ENCODE measurements at places on chromosomes 13 and 19.

DNA sequence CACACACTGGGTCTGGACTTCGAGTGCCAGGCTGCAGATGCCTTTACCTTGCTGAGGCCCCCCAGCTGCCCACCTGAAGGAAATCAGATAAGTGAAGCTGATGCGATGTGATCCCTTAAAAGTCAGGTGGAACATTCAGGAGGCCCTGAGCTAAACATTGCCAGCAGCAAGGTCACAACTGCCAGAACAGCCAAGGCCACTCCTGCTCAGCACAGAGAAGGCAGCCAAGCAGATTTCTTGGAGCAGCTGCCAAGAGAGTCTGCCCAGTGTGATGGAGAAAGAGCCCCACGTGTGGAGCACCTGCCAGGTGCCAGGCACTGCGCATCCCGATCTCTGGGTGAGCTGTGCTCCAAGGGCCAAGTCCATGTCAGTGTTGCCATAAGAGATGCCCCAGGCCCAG lies 20.6 kb upstream of the UQCRFS1 start:
- no peak for DNase-seq

DNA sequence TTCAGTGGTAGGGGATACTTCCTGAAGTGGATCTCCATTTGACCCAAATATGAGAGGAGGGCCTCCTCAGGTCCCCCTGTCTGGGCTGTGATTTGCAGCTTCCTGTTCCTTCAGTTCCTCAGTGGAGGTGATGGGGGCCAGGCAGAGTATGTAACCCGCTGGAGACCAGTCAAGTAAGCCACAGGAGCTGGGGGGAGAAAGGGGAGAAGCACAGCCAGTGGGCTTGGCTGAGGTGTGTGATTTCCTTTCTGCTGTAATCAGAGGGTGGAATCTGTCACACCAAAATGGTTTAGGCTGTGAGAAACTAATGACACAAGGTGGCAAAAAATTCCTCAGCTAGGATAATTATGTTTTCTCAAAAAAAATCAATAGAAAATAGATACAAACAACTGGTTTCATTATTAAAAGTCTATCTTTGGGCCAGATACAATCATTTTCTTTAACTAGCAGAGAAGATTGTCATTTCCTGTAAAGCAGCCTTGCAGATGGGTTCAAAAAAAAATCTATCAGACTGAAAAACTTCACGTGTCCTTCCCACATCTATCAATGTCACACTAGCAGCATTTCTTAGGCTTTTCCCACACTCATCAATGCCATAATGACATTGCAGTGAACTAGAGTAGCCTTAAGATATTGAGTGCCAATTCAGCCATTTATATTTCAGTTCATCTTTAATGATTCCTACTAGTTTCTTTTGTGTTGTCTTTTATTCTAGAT lies 1660.3 kb downstream of the EFNB2 start:
- peak; percentile 1 for DNase-seq

- DNase-seq: no peak
Measured at GRCh38 chr13:23965346-23965745, 68.0 kb upstream of the C1QTNF9B start.

DNA sequence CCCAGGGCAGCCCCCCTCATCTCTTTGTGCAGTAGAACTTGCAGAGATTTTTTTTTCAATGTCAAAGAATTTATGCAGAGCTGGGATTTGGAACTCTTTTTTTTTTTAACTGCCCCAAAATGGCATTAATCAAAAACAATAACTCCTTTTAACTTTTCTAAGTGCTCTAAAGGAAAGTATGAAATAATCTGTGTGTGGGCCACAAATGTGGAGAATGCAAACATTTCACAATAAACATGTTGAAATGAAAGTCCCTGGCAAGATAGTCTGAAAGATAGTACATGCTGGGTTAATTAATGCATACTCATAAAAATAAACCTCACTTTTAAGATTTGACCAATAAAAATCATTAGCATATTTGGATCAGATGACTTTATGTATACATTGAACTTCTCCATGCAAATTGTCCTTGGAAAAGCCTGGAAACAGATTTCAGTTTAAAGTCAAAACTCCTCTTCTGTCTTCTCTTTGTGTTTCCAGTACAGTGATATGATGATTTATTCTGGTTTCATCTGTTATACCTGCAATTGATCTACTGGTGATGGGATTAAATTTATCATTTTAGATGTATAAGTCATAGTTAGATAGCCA lies 30.5 kb upstream of the ZNF536 start:
- no peak for DNase-seq

GRCh38 chr13:67390462-67391086 lies 160.4 kb upstream of the PCDH9 start:
- DNase-seq: no peak

- DNase-seq: no peak
Measured at GRCh38 chr13:74048756-74049155, 85.4 kb downstream of the KLF12 start.

DNA sequence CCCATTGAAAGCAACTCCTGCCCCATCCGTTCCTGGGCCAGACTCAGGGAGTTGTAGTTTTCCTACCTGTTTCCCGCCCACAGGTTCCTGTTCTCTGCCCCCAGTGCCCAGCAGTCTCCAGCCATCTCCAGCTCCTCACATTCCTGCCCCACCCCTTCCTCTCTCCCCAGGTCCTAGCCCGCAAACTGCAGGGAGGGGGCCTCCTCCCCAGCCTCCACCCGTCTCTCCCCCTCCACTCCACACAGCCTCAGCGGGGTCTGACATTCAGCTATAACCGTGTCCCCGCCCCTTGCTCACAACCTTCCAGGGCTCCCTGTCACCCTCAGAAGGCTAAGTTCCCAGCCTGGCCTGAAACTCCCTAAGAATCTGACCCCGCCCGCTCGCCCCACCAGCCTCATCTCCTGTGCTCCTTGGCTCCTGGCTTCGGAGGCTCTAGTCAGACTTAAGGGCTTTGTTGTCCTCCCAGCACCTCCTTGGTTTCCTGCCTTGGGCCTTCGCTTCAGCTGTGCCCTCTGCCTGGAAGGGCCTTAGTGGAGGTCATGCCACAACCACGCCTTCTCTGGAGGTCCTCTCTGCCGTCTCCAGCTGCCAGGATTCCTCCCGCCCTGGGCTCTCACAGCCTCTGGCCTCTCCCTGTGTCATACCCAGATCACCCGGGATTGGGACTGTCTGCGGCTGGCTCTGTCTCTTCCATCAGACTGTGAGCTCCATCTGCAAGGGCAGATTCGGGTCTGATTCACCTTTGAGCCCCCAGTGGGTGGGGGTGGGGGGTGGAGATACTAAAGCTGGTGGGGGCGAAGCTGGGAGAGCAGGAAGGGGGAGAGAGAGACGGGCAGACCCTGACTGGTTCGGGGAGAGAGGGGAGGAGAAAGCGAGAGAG lies 5.1 kb upstream of the SPACA6 start:
- no peak for DNase-seq

DNA sequence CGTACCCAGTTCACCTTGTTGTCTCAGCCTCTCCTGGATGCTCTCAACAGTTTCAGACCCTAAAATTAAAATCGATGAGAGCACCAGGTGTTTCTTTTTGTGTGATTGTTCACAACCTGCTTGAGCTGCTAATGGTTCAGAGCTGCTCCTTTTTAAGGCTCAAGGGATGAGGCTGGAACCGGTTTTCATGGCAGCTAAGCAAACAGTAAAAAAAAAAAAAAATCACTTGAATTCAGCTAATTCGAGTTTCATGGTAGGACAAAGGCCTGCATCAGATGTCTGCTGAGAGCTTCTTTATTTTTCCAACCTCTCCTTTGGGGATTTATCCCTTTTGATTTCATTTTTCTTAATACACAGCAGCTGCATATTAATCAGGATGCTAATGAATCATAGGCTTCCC lies 6.5 kb downstream of the SYCE2 start:
- DNase-seq: no peak

GRCh38 chr13:24276306-24276705 lies 33.1 kb upstream of the C1QTNF9 start:
- DNase-seq: no peak

DNA sequence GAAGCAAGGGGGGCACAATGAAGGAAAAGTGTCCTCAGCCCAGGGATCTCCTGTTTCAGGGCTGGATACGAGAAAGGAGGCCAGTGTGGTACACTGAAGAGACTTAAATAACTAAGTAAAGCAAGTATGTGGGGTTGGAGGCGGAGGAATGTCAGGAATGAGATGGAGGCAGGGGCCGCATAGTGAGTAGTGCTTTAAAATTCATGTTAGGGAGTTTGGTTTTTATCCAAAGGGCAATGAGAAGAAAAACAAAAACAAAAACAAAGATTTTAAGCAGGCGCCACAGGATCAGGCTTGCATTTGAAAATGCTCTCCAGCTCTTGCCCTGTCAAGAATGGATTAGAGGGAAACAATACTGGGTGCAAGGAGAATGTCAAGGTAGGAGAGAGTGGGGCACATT lies 273.4 kb downstream of the DCLK1 start:
- DNase-seq: no peak

DNA sequence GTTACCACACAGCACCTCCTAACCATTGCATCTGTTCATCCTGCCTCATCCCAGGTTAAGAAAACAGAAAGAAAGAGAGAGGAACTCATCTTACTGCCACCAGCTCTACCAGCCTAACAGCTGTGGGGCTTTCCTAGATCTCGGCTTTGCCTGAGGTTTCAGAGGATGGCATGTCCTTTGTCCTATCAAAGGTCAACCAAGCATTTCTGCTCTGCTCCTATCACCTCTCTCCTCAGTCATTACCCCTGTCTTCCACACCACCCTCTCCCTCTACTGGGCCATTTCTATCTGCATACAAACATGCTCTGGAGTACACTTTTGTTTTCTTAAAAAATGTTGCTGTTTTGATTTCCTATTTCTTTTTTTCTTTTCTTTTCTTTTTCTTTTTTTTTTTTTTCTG lies 393.3 kb downstream of the IRS2 start:
- no peak for DNase-seq

DNA sequence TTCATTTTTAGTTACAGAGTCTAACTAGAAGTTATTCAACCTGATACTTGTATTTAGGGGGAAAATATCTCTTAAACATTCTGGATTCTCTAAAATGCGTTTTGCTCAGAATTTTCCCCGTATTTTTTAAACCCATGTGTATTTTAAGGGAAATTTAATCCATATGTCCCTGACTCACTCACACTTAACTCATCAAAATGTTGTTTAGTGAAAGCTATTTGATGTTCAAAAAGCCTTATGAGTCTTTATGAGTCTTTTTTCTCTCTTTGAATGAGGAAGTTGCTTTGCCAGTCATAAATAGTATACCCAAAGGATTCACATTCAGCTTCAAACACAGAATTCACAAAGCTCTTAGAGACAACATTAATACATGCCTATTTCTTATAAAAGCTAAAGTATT lies 16.4 kb downstream of the MAB21L1 start:
- DNase-seq: no peak

GRCh38 chr19:35585848-35586247 lies at the start of gene PMIS2:
PMIS2 (plus strand) TSS chr19:35586173; CDS start chr19:35586260, 87 bp downstream.
- DNase-seq: no peak

- DNase-seq: no peak
Measured at GRCh38 chr19:40744554-40745401, 5.5 kb downstream of the ACTMAP start.

- DNase-seq: no peak
Measured at GRCh38 chr13:101876951-101877350, 424.5 kb downstream of the ITGBL1 start.

- no peak for DNase-seq
Measured at GRCh38 chr19:28168557-28168956, 1044.4 kb downstream of the UQCRFS1 start.

DNA sequence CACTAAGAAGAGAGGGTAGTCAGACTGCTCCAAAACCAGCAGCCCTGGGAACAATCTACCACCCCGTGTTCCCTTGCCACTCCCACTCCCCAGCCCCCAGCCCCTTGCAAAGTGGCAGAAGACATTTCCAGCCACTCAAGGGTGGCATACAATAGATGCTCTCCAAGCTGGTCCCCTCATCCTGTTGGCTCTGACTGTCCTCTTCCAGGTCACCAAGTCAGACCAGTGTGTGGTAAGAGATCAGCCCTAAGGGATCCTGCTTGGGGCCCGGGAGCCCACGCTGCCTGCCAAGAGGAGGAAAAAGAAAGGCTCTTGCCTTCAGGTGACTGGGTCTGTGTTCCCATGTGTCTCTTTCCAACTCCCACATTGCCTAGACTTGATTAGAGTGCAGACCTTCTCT lies 25.0 kb downstream of the SERP2 start:
- DNase-seq: no peak

DNA sequence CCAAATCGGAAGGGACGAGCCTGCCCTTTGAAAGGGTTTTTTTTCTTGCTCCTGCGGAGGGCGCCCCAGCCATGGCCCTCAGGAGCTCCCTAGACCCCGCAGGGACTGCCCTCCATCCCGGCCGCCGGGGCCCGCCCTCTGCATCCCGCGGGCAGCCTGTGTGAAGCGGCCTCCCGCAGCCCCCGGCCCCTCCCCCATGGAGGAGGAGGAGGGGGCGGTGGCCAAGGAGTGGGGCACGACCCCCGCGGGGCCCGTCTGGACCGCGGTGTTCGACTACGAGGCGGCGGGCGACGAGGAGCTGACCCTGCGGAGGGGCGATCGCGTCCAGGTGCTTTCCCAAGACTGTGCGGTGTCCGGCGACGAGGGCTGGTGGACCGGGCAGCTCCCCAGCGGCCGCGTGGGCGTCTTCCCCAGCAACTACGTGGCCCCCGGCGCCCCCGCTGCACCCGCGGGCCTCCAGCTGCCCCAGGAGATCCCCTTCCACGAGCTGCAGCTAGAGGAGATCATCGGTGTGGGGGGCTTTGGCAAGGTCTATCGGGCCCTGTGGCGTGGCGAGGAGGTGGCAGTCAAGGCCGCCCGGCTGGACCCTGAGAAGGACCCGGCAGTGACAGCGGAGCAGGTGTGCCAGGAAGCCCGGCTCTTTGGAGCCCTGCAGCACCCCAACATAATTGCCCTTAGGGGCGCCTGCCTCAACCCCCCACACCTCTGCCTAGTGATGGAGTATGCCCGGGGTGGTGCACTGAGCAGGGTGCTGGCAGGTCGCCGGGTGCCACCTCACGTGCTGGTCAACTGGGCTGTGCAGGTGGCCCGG lies 815 bp downstream of the MAP3K10 start:
- DNase-seq: no peak

GRCh38 chr13:40468227-40468838 lies 198.1 kb downstream of the FOXO1 start:
- DNase-seq: no peak

DNA sequence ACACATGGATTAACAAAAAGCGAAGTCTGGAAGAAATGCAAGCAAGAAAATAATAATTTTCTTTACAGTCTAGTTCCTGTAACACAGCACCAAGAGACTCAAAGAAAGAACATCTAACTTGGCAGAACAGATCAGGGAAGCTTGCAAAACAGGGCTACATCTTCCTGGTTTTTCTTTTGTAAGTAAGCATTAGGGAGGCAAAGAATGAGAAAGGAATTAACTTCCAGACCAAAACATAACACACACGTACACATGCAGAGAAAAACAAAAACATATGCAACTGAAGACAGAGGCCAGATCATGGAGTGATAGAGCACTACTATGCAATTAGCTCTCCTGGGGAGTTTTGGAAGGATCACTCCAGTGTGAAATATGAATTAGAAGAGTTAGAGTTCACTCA lies 120.5 kb downstream of the DIAPH3 start:
- no peak for DNase-seq

- no peak for DNase-seq
Measured at GRCh38 chr13:22041741-22042140, 370.9 kb downstream of the FGF9 start.

DNA sequence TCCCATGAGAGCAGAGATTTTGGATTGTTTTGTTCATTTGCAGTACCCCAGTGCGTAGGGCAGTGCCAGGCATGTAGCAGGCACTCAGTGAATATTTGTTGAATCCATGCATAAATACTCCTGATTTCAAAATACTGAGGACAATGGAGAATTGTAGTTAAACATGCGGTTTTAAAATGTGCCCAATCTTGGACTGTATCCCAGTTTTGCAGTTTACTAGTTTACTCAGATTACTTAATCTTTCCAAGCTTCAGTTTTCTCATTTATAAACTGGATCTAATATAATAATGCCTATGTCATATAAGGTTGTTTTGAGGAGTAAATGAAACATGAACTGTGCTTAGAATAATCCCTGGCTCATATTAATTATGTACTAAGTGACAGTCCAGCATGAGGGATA lies 39.0 kb downstream of the RCBTB2 start:
- no peak for DNase-seq

All from stimulated activated CD8-positive, alpha-beta memory T cell treated with anti-CD3 and anti-CD28 coated beads, Interleukin-12 subunit alpha, Interleukin-12 subunit beta, amount 100 ng/mL, for 4 hours (primary cell).